ENCODE measurements at places on chromosomes 4 and X.

- DNase-seq = no peak
Observed at GRCh38 chr4:101155368-101155767, 192.0 kb downstream of the PPP3CA start.

GRCh38 chr4:79184476-79184875, 141.4 kb downstream of the NAA11 start:
- DNase-seq = no peak

DNA sequence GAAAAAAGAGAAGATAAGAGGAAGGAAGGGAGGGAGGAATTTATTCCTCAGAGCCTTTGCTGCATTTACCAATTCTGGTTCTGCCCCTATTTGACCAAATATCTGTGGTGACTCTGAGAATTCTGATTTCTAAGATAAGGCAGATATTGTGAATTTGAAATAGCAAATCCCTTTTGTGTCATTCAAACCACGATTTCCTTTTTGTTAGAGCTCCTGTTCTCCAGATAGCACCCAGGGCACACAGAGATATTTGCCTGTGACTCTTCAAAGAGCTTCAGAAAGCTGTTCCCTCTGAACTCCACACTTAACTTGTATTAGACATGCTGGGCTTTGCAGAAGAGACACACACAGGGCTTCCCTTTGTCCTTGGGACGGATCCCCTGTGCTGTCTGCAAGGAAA, 272.2 kb downstream of the DHRSX start:
- no peak for DNase-seq

GRCh38 chrX:119389871-119390501, 9.2 kb upstream of the SLC25A43 start:
- DNase-seq = no peak

GRCh38 chrX:150547375-150548115, 20.9 kb upstream of the MTM1 start:
- no peak for DNase-seq

- no peak for DNase-seq
Observed at GRCh38 chrX:37509349-37509748, 62.1 kb upstream of the LANCL3 start.

DNA sequence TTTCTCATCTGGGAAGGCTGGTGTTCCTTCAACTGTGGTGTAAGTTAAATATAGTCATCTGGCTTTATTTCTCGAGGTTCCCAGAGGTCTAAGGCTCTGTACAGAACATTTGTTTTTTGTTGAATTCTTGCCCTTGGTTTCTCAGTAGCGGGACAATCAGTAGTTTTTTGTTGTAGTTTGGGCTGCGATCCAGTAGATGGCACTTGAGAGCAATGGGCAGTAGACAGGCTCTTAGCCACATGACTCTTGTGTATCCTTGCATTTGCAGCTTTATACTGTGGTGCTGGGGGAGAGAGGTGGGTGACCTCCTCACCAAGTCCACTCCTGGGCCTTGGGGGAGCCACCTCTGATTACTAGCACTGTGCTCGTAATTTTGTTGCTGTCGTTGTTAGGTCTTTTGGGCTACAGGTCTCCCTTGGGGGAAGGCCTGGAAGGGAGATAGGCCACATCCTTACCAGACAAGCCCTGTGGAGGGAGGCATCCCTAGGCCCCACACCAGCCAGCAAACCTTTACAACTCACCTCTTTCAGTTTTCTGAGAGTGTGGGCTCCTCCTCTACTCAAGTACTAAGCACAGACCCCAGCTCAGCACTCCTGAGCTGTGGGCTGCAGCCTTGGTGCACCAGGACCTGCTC, 8.1 kb downstream of the ETDB start:
- no peak for DNase-seq

- no peak for DNase-seq
Observed at GRCh38 chr4:154315741-154316140, 175.9 kb downstream of the DCHS2 start.

GRCh38 chr4:24211856-24212255, 322.0 kb upstream of the PPARGC1A start:
- DNase-seq = no peak

- DNase-seq = no peak
Observed at GRCh38 chr4:145827885-145828284, 110.7 kb downstream of the ZNF827 start.

DNA sequence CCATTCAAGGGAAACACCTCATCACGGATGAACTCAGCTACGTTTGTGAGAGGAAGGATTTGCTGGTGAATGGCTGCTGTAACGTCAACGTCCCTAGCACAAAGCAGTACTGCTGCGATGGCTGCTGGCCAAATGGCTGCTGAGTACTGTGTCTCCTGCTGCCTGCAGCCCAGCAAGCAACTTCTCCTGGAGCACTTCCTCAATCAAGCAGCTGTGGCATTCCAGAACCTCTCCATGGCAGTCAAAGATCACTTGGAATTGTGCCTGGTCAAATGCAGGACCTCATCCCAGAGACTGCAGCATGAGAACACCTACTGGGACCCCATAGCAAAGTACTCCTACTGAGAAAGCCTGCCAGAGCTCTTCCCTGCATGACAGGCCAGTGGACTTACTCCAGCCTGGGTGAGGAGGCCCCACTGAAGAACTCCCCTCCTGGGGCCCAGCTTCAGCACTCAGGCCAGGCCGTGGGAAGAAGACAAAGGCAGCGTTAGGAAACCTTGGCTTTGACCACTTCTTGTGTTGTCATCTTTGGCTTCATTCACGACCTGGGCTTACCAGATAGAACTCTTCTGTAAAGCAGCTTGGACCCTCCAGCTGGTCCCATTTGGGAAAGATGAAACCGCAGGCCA, 244.3 kb downstream of the RBMX2 start:
- DNase-seq = no peak

- no peak for DNase-seq
Observed at GRCh38 chr4:144179152-144179739, 38.7 kb upstream of the GYPA start.

DNA sequence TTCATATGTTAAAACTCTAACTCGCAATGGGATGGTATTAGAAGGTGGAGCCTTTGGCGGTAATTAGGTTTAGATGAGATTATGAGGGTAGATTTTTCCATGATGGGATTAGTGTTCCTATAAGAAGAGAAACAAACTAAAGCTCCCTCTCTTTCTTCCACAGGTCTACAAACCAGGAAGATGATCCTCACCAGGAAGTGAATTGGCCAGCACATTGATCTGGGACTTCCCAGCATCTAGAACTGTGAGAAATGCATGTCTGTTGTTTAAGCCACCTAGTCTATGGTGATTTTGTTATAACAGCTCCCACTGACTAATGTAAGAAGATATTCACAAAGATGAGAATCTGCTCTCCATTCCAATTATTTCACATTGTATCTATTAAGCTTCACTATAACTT, 2266.9 kb downstream of the PCDH7 start:
- no peak for DNase-seq

DNA sequence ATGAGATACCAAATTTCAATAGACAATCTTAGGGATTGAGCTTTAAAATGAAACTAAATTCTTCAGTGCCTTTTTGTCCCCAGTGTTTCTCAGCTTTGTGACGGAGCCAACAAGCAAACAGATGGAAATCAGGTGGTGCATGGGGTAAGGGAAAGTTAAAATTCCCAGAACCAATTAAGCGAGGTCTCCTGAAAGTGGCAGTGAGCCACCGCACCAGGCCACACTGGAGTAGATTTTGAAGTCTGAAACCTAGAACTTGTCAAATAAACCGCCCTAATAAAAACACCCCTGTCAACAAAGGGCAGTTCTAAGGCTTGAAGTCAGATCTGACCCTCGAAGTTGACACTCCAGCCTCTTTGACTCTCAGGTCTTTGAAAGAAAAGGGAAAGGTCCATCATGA, 40.6 kb upstream of the DYNLT3 start:
- DNase-seq = no peak

DNA sequence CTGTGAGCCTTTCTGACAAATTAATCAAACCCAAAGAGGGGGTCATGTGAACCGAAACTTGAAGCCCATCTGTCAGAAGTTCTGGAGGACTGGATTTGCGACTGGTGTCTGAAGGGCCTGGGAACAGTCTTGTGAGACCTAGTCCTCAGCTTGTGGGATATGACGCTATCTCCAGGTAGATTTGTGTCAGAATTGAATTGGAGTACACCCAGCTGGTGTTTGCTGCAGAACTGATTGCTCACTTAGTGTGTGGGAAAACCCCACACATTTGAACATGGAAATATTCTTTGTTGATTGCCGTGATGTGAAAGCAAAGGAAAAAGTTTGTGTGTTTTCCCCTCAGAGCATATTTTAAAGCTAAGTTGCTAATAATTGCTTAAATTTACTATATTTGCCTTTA, 30.3 kb upstream of the TMSB15B start:
- DNase-seq = no peak

- DNase-seq = no peak
Observed at GRCh38 chr4:170887396-170887795, 797.6 kb upstream of the AADAT start.
